ENCODE measurements at places on chromosomes 7 and 10.

- DNase-seq = no peak
Measured at GRCh38 chr7:44286182-44286617, 39.2 kb downstream of the CAMK2B start.

- no peak for DNase-seq
Measured at GRCh38 chr7:36281945-36282717, 107.5 kb upstream of the ANLN start.

GRCh38 chr7:732094-732541, 5.0 kb upstream of the PRKAR1B start:
- DNase-seq = no peak

DNA sequence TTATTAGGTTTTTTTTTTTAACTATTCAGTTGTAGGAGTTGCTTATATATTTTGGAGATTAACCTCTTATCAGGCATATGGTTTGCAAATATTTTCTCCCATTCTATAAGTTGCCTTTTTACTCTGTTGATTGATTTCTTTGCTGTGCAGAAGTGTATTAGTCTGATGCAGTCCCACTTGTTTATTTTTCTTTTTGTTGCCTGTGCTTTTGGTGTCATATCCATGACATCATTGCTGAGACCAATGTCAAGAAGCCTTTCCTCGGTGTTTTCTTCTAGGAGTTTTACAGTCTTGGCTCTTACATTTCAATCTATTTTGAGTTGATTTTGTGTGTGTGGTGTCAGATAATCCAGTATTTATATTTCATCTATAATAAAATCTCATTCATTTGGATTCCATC, 155.4 kb downstream of the LRMDA start:
- DNase-seq = no peak

- DNase-seq = no peak
Measured at GRCh38 chr7:23963461-23964165, 253.6 kb downstream of the STK31 start.

GRCh38 chr10:26741368-26741767, 43.9 kb downstream of the PDSS1 start:
- DNase-seq = no peak

- no peak for DNase-seq
Measured at GRCh38 chr10:86413046-86413728, 46.6 kb upstream of the GRID1 start.

- DNase-seq = no peak
Measured at GRCh38 chr7:31991846-31992245, 78.4 kb downstream of the PDE1C start.

- DNase-seq = no peak
Measured at GRCh38 chr10:131095313-131095580, 216.3 kb downstream of the TCERG1L start.

Data from cortex of kidney (tissue), 1 donor.